ENCODE measurements at places on chromosomes 16 and 17.

DNA sequence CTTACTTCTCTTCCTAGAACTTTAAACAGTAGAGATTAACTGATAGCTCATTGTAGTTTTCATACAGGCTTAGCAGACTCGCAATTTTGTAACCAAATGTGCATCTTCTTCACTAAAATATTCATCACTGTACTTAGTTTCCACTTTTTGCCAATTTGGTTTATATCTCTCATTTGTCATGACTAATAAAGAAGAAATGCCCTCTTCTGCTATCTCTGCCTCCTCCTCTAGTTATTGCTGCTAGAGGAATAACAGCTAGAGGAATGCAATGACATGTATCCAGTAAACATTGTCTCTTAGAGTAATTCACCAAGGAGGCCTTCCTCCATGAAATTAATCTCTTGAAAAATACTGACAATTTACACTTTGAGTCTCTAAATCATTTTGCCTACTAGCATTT lies 115.5 kb upstream of the COX10 start:
- DNase-seq, result no peak

DNA sequence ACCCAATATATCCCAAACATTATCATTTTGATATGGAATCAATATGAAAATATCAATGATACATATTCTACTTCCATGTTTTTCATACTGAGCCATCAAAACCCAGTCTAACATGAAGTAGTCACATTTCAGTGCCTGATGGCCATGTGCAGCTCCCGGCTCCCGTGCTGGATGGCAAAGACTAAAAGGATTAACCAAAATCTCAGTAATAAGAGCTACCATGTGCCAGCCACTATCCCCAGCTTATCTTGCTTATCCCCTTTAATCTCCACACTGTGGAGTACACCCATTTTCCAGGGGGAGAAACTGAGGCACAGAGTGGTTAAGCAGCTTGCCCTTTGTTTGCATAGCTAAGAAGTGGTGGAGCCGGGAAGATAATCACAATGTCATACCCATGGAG lies 9.2 kb downstream of the CD300LG start:
- DNase-seq, result no peak

DNA sequence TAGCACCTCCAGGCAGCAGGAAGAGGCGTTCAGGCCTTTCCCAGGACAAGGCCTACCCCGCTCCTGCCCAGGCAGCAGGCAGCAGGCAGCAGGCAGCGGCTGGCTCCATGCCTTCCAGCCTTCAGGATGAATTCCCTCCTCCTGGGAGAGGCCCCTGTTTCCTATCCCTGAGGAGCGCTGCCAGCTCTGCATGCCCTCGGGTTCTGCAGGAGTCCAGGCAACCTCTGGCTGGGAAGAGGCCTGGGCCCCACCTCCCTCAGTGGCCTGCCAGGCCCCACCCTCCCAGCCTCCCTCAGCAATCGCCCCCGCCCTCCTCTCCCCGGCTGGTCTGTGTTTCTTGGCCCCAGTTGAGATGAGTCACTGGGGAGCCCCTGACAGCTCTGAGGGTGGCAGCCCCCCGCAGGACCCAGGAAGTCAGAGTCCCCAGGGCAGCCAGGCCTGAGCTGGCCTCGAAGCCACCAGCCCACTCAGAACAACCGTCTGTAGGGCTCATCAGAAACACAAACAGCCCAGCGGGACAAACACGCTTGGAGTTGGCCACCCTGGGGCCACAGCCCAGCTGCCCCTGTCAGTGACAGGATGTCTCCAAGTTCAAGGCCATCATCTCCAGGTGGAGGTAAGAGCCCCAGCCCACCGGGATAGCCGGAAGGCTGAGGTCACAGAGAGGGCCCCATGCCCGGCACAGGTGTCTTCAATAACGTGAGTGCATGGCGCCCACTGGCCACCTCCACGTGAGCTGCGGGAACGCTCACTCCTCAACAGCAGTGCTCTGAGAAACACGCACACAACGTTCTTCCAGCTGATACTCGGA lies 39.5 kb upstream of the CIBAR2 start:
- no peak for DNase-seq

GRCh38 chr17:80025796-80026195 lies 9.9 kb downstream of the TBC1D16 start:
- no peak for DNase-seq

- DNase-seq, result no peak
These were observed 42.8 kb upstream of the ACSF3 start for GRCh38 chr16:89050868-89051311.
